ENCODE measurements at places on chromosomes 16 and 17. TPM values are rescaled to one million over a fixed set of nuclear protein-coding genes. Genes with fewer than 3 reads are reported as not detected.

The RHBDL3 gene
- 1.4 TPM for polyA plus RNA-seq

The TMEM235 gene
- polyA plus RNA-seq = not detected

DNA sequence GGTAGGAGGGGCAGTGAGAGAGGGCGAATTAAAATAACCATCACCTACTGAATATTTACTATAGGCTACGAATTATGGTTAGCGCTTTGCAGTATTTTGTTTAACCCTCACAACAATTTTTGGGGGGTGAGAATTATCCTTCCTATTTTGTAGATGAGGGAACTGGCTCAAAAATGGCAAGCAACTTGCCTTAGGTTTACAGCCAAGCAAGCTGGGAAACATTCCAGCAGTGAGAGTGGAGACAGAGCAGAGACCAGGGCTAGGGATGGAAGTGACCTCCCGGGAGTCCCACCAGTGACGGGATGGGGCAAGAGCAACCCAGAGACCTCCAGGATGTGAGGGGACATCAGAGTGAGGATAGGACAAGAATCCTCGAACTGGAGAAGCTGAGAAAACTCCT is 352 bp upstream of the VMO1 start:
- no peak for DNase-seq

DNA sequence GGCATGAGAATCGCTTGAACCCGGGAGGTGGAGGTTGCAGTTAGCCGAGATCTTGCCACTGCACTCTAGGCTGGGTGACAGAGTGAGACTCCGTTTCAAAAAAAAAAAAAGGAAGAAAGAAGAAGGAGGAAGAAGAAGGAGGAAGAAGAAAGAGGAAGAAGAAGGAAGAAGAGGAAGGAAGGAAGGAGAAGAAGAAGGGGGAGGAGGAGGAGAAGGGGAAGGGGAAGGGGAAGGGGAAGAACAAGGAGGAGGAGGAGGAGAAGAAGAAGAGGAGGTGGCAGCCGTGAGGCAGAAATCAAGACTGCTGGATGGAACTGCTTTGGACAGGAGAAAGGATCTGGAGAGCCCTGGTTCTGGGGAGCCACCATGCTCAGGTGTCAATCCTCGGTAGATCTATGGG is 29.7 kb upstream of the PEMT start:
- no peak for DNase-seq

Measured in left renal pelvis (tissue), 4 donors.